ENCODE measurements at places on chromosomes 5 and 9. TPM values are rescaled to one million over a fixed set of nuclear protein-coding genes. Genes with fewer than 3 reads are reported as not detected.

- DNase-seq: no peak
Measured at GRCh38 chr9:31996331-31996730, 388.1 kb upstream of the ACO1 start.

The COL23A1 gene
- total RNA-seq: 1.5 TPM

DNA sequence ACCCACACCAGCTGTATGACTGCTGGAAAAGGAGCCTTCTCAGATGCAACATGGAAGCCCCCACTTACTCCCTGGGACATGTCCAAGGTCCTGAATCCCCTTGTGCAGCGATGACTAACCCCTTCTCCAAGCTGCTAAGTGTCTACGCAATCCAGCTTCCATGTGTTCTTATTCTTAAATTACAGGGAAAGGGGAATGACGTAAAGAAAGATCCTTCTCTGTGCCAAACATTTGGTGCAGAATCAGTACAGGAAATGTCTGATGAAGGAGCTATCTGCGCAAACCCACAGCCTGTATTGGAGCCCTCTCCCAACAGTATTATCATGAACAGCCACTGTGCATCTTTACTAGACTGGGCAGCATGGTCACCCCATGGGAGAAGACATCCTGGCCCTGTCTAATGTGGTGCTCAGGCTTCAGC, 183.2 kb downstream of the FRMD3 start:
- DNase-seq: no peak

The BTNL8 gene
- total RNA-seq: 0.30 TPM

GRCh38 chr5:78578015-78578414, 70.6 kb downstream of the LHFPL2 start:
- DNase-seq: no peak

DNA sequence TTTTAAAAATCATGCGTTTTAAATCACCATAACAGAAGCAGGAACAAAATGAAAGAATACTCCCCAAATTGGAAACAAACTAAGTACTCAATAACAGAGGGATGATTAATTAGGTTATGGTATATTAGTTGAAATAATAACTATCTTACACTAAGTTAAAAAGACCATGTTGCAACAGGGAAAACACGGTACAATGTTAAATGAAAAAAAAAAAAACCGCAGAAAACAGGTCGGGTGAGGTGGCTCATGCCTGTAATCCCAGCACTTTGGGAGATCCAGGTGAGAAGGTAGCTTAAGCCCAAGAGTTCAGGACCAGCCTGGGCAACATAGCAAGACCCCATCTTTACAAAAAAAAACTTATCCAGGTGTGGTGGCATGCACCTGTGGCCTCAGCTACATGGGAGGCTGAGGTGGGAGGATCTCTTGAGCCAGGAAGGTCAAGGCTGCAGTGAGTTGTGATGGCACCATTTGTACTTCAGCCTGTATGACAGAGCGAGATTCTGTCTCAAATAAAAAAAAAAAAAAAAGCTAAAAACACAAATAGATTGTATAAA, 2.4 kb upstream of the PTPN3 start:
- no peak for DNase-seq
